Pulmonary artery endothelial cell (primary cell): ENCODE measurements at places on chromosomes 7 and 10.

- no peak for DNase-seq
These were observed 12.9 kb upstream of the VIM start for GRCh38 chr10:17214971-17215781.

DNA sequence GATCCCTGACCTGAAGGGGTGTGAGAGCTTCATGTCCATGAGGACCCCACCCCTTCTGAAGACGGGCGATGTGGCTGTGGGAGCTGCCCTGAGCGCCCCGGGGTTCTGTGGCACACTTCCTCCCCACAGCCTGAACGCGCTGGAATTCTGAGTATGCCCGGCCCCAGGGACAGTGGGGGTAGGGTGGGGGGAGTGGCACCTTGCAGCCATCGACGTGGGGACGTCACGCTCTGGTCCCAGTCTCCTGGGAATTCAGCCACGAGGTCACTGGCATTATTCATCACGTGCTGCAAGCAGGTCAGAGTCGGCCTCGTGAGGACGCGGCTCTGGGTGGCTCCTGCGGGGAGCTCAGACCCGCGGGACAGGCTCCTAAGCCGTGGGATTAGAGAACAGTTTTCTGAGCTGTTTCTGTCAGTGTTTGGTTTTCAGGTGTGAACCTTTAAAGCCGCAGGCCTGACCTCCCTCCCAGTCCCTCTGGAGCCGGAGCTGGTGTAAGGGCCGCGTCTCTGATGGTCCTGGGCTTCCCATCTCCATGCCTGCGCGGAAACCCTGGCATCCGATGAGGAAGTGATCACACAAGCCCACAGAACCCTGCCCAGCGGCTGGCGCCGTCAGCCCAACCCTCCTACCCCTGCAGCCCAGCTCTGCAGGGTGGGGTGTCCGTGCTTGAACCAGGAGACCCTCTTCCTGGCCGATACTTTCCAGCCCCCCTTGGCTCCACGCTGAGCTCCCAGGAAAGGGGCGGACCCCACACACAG, 16.1 kb downstream of the GPR146 start:
- DNase-seq = no peak

DNA sequence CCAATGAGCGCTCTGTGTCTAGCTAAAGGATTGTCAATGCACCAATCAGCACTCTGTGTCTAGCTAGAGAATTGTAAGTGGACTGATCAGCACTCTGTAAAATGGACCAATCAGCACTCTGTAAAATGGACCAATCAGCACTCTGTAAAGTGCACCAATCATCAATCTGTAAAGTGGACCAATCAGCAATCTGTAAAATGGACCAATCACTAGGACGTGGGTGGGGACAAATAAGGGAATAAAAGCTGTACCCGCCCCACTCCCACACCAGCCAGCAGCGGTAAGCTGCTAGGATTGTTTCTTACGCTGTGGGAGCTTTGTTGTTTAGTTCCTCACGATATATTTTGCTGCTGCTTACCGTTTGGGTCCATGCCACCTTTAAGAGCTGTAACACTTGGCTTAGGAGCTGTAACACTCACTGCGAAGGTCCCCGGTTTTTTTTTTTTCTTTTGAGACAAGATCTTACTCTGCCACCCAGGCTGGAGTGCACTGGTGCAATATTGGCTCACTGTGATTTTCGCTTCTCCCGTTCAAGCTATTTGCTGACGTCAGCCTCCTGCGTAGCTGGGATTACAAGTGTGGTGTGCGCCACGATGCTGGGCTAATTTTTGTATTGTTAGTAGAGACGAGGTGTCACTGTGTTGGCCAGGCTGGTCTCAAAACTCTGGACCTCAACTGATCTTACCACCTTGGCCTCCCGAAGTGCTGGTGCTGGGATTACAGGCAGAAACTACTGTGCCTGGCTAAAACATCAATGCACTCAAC, 184.8 kb downstream of the PTPN20 start:
- DNase-seq = no peak

DNA sequence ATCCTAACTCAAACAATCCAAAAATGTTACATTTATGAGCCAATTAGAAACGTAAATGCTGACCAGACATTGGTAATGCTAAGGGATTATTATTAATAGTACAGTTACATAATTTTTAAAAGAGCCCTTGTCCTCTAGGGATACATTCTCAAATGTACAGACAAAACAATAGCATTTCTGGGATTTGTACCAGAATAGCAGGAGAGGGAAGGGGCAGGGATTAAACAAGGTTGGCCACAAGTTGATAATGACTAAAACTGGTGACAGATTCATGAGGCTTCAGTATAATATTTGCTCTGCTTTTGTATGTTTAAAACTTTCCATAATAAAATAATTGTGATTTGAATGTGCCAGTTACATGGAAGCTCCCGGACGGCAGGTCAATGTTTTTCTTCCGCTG, 27.0 kb downstream of the HSPA12A start:
- no peak for DNase-seq

DNA sequence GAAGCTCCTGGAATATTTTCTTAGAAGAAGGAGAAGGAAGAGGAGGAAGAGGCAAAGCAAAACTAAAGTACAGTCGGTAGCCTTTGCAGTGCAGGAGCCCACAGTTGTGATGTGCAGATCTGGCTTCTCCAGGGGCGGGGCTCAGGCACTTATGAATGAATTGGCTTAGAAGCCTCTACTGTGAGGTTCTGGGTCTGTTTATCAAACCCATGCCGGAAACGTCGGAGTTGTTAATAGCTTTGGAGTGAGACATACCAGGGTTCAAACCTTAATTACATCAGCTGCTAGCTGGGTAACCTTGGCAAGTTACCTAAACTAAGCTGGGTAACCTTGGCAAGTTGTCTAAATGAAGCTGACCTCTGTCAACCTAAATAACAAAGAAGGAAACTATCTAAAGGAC, 89.3 kb upstream of the PITRM1 start:
- DNase-seq = no peak

DNA sequence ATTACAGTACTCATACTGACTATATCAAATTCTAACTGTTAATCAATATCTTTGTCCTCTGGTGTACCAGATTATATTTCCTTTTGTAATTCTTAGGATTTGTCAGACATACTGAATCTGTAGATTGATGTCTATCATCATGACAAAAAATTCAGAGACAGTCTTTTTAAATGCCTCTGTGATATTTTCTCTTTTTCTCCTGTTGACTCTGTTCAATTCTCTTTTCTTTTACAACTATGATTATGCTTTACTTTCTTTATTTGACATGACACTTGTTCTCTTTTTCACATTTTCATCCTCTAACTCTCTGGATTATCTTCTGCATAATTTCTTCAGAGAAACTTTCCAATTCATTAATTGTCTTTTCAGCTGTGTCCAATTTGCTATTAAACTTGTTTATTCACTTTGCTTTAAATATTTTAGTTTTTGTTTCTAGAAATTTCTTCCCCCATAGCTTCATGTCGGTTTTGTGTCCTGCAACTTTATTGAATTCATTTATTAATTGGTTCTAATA, 153.6 kb downstream of the PFKFB3 start:
- DNase-seq = no peak

GRCh38 chr10:48694371-48695030, 9.8 kb downstream of the WDFY4 start:
- DNase-seq = no peak

DNA sequence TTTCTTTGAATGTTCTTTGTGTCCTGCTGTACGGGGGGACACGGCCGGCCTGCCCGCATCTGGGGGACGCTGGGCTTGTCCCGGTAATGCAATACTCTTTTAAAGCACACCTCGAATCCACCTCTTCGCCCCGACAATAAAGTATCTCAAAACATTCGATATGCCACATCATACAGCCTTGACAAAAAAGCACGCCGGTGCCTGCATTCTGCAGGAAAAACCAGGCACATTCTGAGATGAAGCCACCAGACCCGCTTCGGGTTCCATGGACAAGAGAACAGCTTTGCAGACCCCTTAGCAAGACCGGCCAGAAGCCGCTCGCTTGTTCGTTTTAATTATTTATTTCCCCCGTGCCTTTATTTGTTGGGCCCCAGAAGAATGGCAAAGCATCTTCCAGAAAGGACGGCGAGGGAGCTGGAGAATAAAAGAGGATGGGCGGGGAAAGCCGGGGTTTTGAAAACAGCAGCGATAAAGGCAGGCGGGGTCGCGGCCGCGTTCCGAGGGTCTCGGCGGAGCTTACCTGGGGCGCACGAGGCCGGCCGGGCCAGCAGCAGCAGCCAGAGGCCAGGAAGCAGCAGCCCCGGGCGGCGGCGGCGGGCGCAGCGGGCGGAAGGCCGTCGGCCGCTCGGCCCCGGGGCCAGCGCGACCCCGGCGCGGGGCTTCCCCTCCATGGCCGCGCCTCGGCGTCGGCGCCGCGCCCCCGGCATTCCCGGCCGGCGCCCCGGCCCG, 462 bp downstream of the KIAA1549 start:
- no peak for DNase-seq

DNA sequence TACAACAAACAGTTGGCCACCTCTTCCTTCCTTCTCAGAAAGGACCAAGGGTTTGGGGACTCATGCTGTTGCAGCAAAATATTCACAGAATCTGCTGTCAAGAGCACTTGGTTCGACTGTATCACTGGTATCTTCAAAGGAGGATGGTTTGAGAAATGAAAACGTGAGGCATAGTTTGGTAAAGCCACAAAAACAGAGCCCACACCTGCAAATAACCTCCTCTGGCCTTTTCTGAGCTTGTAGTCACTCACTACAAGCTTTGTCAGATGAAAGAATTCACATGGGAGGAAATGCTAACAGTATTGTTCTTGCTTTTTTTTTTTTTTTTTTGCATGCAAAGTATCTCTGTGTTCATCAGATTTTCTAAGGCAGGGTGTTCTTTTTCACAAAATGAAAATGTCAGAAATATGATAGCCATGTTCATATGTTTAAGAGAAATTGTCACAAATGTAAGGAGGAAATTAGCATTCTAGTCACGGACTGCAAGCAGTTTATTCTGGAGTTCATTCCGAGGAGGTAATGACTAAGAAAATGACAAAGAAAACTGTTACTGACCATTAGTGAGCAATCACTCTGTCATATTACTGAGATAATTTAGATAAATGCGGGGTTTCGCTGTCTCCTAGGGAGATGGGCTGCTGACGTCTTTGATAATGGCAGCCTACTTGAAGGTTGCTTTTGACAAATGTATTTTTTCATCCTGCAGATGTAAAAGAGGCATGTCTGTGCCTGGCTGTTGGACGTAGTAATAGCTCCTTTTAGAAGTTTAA, 117.8 kb upstream of the MYO3A start:
- DNase-seq = no peak

DNA sequence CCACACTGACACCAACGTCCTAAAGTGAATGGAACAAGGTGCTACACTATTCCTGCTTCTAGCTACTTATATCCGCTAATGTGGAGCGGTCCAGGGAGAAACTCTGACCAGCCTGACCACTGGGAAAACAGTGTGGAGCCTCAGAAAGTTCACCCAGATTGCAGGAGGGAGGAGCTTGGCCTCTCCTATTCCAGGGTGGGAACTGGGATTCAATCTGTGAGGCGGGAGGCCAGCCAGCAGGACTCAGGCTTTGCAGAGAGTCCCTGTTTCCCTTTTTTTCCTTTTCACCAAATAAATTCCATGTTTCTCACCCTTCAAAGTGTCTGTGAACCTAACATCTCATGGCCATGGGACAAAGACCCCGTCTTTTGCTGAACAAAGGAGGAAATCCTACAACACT, 86.4 kb upstream of the SEMA3C start:
- DNase-seq = no peak

DNA sequence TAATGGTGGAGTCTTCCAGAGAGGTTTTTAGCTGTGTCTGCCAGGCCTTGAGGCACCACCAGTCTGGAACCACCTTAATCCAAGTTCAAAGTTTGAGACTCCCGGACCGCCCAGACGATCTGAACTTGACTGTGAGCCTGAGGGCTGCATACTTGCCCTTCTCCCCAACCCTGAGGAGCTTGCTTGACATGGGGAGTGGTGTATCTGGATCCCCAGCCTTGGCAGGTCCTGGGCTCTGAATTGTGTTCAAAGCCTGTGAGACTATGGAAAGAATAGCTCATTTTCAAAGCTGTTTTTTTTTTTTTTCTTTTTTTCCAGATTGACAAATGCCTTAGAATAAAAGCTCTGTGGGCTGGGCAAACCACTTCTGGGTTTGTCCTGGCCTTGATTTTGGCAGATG, 22.3 kb upstream of the CAMK1D start:
- no peak for DNase-seq

- DNase-seq = no peak
These were observed at the start of gene WDFY4 for GRCh38 chr10:48684792-48685623. WDFY4 (plus strand) TSS chr10:48684873; CDS start chr10:48709733, 24,860 bp downstream.
